Stimulated activated CD4-positive, alpha-beta T cell treated with anti-CD3 and anti-CD28 coated beads, TNF-alpha, amount 100 ng/mL, for 24 hours (primary cell): ENCODE measurements at places on chromosomes 4 and X.

DNA sequence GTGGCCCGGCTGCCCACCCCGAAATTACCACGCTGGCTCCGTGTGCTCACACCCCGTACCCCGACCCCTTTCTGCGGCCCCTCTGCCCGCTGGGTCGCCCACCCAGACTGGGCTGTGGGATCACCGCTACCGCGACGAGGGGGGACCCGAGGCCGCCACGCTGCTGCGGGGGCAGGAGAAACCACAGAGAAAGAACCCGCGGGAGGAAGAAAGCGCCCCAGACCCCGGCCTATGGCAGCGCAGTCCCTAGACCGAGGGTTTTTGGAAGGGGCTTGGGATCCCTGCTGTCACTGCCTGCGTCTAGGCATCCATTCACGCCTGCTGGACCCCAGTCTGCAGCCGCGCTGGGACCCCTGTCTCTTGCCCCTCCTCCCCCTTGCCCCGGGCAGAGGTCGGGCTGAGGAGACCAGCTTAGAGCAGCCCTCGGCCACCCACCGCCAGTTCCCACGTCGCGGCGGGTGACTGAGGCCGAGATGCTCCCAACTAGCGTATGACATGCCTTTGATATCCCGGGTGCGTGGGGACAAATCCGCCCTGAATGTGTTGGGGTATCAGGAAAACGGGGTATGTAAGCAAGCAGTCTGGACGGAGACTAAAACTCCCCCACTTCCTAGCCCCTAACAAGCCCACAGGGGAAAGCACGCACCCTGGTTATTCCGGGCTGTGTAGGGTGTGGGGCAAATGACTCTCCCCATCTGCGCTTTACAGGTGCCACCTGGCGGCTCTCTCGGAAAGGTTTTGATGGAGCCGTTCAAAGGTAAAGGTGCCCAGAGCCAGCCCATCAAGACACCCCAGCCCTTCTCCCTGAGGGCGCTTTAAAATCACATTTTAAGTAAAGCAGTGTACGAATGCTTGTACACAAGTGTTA lies 862 bp upstream of the INPP4B start:
- DNase-seq, result peak; percentile 75

GRCh38 chr4:21888195-21888976 lies 60.2 kb downstream of the KCNIP4 start:
- DNase-seq, result no peak

- DNase-seq, result no peak
Measured at GRCh38 chr4:124504431-124504830, 208.1 kb downstream of the ANKRD50 start.

DNA sequence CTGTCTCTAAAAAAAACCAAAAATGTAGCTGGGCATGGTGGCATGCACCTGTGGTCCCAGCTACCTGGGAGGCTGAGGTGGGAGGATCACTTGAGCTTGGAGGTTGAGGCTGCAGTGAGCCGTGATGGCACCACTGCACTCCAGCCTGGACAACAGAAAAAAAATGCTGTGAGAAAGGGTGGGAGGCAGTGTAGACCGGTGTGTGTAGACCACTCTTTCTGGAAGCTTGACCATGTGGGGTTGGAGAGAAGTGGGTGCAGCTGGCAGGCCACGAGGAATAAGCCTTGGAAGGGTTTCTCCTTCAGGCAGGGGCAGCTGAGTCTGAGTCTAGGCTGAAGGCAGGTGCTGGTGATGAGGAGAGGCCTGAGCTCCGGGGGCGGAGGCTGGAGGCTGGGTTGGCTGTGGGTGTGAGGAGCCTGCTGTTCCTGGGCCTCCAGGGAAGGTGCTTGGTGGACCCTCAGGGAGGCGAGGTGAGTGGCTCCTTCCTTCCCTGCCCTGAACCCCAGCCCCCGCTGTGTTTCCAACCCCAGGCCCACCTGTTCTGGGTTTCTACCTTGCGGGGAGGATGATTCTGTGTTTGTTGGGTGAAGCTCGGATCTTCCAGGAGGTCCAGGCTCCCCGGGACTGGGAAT lies 9.3 kb upstream of the TBC1D14 start:
- DNase-seq, result no peak

- DNase-seq, result no peak
Measured at GRCh38 chr4:173139561-173139960, 29.1 kb upstream of the GALNT7 start.

DNA sequence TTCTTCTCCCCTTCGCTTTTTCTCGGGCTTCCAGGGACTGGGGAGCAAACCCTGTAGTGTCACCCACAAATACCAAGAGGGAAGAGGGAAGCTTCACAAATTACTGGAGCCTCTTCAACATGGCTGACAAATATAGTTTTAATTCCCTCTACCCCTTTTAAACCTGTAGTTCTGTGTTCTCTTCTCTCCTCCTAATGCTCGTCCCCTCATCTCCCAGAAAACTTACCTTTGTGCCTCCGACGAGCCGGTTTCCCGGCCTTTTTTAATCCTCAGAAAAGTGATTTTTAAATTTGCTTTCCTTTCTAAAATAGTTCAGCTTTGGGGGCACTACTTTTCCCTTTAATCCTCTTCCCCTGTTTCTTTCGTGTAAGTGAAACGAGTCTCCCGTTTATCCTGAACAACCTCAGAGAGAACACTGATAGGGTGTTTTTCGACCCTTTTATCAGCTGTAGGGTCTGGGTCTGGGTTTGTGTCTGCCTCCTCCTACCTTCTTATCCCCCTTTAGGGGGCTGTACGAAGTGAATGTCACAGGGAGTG lies 408 bp downstream of the TET2 start:
- DNase-seq, result no peak

DNA sequence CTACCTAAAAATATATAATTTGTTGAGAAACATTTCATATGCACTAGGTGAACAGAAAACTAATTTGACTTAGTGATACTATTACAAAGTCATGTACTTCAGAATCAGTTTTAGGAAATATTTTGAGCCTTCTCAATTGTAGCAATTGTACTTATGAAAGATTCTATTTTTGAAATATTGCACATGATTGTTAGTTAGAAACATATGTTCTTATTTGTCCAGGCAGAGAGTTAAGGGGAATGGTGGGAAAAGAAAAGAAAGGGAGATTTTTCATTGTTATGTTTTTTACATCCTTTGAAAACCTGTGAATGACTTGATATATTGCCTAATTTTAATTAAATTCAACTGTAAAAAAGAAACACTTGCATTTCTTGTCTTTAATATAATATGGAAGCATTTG lies 66.0 kb downstream of the GLRB start:
- no peak for DNase-seq

DNA sequence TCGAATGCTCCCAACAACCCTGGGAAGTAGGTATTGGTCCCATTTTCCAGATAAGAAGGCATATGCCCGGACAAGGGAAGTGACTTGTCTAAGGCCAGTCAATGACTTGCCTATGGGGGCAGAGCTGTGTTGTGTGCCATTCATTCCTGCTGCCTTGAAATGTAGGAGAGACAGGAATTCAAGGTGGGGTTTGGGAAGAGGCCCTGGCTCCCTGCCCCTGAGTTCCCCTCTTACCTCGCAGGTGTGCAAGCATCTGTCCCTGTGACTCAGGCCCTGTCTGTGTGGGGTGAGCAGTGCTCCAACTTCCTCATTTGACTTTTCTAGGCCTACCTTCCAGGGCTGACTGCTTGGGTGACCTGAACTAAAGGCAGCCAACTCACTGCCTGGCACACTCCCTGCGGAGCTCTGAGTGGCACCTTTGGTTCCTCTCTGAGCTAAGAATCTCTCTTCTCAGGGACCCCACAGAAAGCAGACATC lies 5.1 kb downstream of the EFNB1 start:
- DNase-seq, result no peak

DNA sequence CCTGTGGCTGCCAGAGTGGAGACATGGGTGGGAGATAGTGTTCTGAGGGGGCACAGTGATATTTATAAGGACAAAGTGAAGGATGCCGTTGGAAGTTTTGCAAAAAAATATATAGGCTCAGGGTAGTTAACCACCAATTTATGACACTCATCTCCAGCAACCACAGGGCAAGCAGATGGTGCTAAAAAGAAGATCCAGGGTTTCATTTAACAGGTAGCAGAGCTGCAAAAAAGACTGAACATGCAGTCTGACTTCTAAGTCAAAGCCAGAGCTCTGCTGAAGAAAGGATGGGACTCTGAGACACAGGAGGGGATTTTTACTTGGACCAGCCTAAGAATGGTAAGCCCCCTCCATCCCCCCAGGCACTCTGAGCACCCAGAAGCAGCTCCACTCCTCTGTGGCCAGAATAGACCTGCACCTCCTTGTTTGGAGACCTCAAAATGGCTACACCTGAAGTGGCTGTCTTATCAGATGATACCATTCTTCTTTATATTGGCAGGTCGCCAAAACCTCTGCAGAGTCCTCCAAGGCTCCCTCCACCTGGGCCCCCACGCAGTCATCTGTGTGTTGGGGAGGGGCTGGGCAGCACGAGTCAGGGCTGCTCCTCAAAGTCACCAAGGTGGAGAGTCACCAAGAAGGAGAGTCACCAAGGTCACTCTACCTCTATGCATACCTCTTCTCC lies 161.4 kb upstream of the FAM9B start:
- no peak for DNase-seq

DNA sequence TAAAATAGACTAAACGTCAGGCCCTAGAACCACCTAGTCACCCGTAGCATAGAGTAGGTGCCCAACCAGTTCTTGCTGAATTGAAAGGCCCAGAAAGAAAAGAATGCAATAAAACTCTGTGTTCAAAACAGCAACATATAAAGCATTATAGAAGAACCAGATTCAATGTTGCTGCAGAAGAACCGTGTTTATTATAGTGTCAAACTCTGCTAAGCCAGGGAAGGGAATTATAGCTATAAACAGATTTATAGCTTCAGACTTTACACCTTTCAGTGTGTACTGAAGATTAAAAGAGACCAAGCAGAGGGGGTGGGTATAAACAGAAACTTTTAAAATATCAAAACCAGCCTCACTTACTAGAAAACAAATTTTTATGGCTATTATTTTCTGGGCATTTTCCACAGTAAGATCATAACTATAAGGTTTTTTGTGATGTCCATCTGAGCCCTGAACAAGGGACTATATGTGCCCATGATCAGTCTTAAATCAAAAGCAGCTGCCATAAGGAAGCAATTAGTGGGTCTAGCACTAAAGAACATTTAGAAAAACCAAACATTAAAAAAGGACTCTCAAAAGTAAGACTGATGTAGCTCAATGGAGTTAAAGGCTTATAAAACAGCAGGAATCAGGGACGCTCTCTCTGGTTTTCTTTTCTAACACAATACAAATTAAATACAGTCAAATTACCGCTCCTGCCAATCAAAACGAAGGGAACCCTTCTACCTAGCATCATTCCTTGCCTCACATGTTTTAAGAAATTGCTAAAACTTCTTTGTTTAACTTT lies 219.7 kb upstream of the ETNPPL start:
- no peak for DNase-seq

DNA sequence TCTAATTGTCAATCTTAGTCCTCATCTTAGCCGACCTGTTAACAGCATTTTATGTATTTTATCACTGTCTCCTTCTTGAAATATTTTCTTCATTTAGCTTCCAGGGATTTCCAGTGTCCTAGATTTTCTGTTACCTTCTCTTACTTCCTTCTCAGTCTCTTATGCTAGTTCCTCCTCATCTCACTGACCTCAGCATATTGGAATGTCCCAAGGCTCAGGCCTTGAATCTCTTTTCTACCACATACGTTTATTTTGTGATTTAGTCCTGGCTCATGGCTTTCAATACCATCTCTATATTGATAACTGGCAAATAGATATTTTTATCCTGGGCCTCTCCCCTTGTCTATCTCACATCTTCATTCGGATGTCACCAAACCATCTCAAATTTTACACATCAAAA lies 61.1 kb downstream of the IQCM start:
- DNase-seq, result no peak

- DNase-seq, result no peak
Measured at GRCh38 chrX:150536455-150537116, 31.8 kb upstream of the MTM1 start.

GRCh38 chr4:170306208-170306607 lies 216.5 kb upstream of the AADAT start:
- no peak for DNase-seq

DNA sequence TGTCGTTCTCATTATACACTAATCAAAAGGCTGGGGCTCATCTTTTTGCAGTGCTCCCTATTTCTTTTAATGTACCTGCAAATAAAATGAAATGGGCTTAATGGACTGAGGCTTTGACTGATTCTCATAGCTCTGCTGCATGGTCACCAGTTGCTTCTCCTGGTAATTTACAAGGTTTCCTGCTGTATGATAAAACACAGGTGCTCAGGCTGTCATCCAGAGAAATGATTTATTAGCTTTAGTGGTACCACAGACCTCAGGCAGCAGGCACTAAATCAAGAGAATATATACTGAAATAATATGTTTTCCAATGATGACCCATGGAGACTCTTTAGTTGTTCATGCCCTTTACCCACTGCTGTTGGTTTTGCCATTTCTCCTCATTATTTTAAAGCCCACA lies 137.7 kb downstream of the C4orf33 start:
- no peak for DNase-seq

GRCh38 chr4:88320780-88321373 lies 36.5 kb upstream of the PPM1K start:
- DNase-seq, result no peak

DNA sequence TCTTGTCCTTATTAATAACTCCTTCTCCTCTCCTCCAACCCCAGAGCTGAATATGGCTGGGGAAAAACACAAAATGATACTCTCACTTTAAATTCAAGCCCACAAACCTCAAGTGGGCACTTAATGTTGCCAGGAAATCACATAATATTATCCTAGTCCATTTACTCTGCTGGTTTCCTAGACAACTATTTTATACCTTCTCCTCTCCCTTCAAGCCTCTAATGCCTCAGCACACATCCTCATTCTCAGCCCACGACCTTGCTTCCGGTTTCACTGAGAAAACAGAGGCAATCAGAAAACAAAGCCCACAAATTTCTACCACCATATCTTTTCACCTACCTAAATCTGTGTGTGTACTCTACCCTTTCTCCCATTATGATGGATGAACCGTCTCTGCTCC lies 12.1 kb upstream of the CLCN5 start:
- no peak for DNase-seq

DNA sequence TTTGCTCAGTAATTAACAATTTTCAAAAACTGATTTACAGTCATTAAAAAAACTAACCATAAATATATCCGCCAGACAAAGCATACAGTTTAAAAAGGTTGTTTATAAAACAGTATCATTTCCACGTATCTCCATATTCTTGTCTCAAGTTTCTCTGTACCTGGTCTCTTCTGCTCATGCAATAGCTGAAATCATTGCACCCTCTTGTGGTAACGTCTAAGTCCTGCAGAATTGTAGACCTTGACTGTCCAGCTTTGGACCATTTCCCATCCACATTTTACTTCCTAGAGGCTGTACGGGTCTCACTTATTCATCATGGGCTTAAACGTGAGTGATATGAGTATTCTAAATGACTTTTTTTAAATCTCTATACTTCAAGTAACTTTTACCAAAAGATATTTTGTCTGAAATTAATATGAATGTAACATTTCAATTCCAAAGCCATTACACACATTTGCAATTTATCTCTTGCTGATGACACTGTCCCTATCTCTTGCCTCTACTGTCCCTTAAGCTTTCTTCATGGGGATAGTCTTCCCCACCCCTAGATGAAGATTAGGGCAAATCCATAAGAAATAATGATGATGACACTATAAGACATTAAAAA lies 118.5 kb downstream of the BTC start:
- DNase-seq, result no peak
